ENCODE measurements at places on chromosomes 11 and 22. TPM values are rescaled to one million over a fixed set of nuclear protein-coding genes. Genes with fewer than 3 reads are reported as not detected.

GGTLC3 gene
- polyA plus RNA-seq: not detected

CSRP3 gene
- 496 TPM for polyA plus RNA-seq

PRG3 gene
- polyA plus RNA-seq: 0.23 TPM

MOV10L1 gene
- 0.58 TPM for polyA plus RNA-seq

NLRP14 gene
- polyA plus RNA-seq: not detected

ARFIP2 gene
- polyA plus RNA-seq: 32.2 TPM

PARVG gene
- 4.5 TPM for polyA plus RNA-seq

TMEM223 gene
- 16.7 TPM for polyA plus RNA-seq

NAALADL1 gene
- polyA plus RNA-seq: 7.4 TPM

MRTFA gene
- polyA plus RNA-seq: 35.9 TPM

ABTB2 gene
- 8.7 TPM for polyA plus RNA-seq

PRDM11 gene
- polyA plus RNA-seq: 29.4 TPM

VPREB1 gene
- 0.26 TPM for polyA plus RNA-seq

RASL10A gene
- 1.7 TPM for polyA plus RNA-seq

WNT11 gene
- polyA plus RNA-seq: 22.0 TPM

FJX1 gene
- 5.4 TPM for polyA plus RNA-seq

SLC37A2 gene
- 5.3 TPM for polyA plus RNA-seq

KRTAP5-9 gene
- polyA plus RNA-seq: not detected

DUSP8 gene
- polyA plus RNA-seq: 28.4 TPM

HTR3A gene
- not detected for polyA plus RNA-seq

OR5A1 gene
- polyA plus RNA-seq: not detected

FBXO7 gene
- 50.2 TPM for polyA plus RNA-seq

KLHL35 gene
- polyA plus RNA-seq: 6.6 TPM

GTF2H1 gene
- 33.2 TPM for polyA plus RNA-seq

RABL2B gene
- 22.3 TPM for polyA plus RNA-seq

SDF2L1 gene
- 7.2 TPM for polyA plus RNA-seq

OR4D5 gene
- not detected for polyA plus RNA-seq

AGBL2 gene
- 0.77 TPM for polyA plus RNA-seq

CCDC81 gene
- 1.4 TPM for polyA plus RNA-seq

Data from hindlimb muscle (tissue), 1 donor.